ENCODE measurements at places on chromosomes 7 and 10. TPM values are rescaled to one million over a fixed set of nuclear protein-coding genes. Genes with fewer than 3 reads are reported as not detected.

DNA sequence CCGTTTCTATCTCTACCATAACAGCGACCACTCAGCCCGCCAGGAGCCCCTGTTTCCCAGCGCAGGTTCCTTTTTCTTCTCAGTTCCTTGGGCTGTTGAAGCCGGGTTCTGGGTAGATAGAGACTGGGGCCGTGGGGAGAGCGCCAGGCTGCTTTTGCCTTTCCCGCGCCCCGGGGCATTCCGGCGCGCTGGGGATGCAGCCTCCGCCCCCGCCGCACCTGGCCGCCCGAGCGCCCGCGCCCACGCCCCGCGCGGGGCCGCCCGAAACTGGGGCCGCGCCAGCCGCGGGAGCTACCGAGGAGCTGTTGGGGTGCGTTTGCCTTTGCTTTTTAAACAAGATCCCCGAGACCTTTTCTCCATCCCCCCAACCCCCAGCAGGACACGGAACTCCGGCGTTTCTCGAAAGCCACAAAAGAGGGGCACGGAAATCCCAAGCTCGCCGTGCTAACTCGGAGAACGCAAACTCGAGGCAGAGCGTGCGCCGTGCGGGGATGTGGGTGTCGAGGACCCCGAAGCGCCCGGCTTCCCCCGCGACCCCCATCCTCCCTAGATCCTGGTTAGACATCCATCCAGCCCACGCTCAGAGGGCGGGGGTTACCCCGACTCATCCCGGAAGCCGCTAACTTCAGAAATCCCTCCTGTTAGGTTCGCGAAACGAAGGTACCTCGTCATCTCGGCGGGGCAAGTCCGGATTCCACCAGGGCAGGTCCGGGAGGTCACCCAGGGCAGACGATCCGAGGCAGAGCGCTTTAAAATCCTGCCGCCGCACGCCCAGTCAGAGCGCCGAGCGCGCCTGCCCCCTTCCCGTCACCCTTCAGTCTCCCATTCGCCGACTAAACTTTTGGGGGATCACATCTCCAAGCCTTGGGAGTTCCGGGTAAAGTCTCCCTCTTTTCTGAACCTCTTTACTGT, 1.0 kb downstream of the GRM8 start:
- peak; percentile 18 for DNase-seq

Gene GPR15LG
- 1.4 TPM for polyA plus RNA-seq

Gene GLI3
- polyA plus RNA-seq = 5.4 TPM

GRCh38 chr10:109996766-109997171, 11.0 kb upstream of the ADD3 start:
- peak; percentile 91 for DNase-seq

Gene SLC18A3
- polyA plus RNA-seq = 3.5 TPM

- no peak for DNase-seq
These were observed 17.8 kb upstream of the PTF1A start for GRCh38 chr10:23174074-23174976.

GRCh38 chr7:99752356-99752755, 17.4 kb upstream of the CYP3A7 start:
- DNase-seq = peak; percentile 74

DNA sequence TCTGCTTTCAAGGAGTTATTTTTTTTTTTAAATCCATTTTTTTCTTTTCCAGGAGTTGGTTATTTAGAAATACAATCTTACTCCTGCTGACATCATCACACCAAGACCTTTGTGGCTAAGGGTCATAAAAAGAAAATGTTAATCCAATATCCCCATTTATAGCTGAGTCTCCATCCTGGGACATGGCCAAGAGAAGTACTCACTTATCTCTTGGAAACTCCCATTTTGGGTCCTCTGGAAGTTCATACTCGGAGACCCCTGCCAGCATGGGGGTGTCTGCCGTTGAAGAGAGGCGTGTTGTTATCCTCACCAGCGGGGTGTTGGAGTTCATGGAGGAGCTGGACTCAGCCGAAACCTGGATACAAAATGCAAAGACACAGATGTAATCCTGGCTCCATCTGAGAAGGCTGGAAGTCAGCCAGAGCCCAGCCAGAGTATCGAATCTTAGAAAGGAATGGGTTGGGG, 94.6 kb downstream of the FGFR2 start:
- DNase-seq = no peak

- peak; percentile 36 for DNase-seq
These were observed 167.8 kb upstream of the AUTS2 start for GRCh38 chr7:69430384-69431021.

Gene COX15
- 46.0 TPM for polyA plus RNA-seq

DNA sequence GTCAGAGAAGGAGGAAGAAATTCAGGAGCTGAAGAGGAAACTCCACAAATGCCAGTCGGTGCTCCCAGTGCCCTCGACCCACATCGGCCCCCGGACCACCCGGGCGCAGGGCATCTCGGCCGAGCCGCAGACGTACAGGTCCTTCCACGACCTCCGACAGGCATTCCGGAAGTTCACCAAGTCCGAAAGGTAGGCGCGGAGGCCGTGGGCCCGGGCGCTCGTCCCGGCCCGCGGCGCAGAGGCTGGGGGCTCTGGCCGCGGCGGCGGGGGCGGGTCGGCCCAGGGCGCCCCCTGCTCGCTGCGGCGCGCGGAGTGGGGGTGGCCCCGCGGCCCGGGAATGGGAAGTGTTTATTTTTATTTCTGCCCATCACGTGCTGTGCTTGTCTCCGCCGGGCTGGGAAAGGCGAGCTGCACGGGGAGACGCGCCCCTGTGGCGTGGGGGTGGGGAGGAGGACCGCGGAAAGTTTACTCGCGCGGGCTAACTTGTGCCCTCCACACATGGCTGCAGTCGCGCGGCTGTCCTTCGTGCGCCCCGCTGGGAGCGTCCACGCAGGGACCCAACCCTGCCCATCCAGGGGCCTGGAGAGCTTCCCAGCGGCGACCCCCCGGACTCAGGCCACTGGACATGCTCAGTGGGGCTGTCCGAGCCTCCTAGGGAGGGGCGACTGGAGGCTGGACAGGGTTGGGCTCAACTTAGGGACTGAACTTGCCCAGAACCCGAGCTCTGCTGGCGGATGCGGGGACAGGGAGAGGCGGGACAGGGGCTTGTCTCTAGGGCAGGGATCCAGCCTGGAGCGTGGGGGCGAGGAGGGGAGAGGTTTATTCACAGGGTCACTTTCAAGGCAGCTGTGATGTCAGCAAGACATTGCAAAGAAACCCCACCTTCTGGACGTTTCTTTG, 82.6 kb upstream of the PRKG1 start:
- no peak for DNase-seq

DNA sequence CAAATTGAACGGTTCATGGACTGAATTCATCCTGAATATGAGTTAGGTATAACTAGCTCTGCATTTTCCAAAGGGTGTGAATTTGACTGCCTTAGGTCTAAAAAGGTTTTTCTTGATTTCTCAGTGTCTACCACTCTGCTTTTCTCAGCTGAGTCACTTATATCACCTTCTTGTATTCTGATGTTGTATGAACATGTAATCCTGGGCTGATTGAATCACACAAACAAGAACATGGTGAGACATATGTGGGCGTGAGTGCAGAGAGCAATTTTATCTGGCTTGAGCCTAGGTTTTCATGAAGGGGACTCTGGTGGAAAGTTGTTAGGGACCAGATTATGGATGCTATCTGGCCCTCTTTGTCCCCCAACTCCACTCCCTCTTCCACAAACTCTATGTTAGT, 239.8 kb downstream of the SUGCT start:
- no peak for DNase-seq
